ENCODE measurements at places on chromosomes 5 and 9.

DNA sequence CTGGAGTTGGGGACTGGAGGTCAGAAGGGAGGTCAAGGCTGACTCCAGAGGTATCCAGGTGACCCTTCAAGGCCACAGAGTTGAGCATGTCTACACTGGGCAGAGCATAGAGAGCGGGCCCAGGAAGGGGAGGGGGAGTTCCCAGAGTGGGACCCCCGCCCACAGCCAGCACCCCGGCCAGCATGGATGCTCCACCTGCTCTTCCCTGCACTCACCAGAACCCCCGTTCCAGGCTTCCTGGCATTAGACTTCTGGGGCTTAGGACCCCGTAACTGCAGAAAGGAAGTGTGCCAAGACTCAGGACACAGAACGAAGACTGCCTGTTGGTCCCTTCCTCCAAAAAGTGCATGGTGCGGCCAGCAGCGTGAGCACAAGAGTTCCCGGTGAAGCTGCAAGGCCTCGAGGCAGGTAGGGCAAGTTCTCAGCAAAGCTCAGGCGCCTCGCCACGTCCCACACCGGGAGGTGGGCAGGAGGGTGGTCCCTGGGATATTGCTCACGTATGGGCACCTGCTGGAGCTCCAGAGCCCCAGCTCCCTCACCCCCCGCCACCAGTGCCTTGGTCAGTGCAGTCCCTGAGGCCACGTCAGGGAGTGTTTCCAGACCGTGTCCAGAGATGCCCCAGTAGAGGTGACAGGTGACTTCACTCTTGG is 13.8 kb downstream of the ABO start:
- DNase-seq = no peak

GRCh38 chr9:124458441-124458840 is 8.2 kb downstream of the ADGRD2 start:
- DNase-seq = no peak

- DNase-seq = no peak
Measured at GRCh38 chr5:149622466-149622865, 41.2 kb downstream of the ARHGEF37 start.

DNA sequence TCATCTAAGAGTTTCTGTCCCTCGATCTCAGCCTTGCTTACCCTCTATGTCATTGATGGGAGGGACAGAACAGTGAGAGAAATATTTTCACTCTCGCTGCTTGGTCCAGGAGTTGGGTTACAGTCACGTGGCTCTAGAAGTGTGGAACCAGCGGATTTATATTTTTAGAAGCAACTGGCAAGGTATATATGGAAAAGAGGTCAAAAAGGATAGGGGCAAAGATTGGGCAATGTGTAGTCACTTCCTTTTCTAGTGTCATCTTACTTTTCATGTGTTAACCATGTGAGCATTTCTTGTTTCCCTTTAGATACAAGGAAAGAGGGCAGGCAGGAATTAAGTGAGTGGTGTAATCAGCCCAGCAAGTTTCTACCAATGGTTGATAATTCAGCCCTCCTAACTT is 111.5 kb upstream of the ZNF366 start:
- no peak for DNase-seq

GRCh38 chr5:177524539-177524900 is 7.8 kb upstream of the DDX41 start:
- no peak for DNase-seq

DNA sequence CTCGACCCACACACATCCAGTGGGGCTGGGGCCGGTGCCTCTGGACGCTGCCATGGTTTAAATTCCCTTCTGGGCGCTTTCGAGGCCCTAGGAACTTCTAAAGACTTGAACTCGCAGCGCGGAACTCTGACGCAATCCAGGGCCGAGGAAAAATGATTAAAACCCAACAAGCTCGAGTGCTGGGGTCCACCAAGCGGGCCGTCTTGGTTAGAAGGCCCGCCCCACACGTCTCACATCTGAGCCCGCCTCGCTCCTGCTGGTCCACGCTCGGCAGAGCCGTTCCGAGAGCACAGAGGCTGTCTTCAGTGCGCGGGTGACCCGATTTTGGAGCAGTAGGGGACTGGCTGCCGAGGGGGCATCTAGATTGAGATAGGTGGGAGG is 1.5 kb downstream of the CRHBP start:
- DNase-seq = no peak

DNA sequence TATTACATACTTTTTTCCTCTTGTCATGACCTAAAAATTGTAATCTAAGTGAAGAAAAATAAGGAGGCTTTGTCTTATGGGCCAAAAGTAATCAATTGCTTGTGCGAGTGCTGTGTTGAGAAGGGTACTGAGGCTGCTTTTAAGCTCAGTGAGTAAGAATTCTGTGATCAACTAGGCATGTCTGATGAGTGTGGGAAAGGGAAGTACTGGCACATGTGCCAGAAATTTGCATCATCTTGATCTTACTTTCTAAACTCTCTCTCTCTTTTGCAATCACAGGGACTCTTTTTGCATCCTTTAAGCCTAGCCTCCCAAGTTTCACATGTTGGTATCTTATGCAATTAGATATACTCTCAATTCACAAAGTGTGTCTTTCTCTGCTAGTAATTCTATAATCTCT is 329.9 kb downstream of the KIF4B start:
- no peak for DNase-seq

DNA sequence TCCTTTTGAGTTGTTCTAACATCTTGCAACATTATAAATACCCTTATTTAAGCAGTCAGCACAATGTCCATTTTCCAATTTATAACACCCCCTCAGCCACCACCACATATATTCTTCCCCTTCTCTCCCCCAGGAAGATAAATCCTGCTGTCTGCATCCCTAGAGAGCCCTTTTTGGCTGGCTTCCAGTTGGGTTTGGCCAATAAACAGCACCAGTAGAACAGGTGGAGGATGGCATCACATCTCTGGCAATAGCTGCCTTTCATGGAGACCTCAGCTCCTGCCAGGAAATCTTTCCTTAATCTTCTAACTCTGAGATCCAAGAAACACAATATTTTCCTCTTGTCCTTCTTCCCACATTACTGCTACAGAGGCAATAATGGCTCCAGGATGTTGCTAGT is 53.7 kb downstream of the TRIM36 start:
- no peak for DNase-seq

DNA sequence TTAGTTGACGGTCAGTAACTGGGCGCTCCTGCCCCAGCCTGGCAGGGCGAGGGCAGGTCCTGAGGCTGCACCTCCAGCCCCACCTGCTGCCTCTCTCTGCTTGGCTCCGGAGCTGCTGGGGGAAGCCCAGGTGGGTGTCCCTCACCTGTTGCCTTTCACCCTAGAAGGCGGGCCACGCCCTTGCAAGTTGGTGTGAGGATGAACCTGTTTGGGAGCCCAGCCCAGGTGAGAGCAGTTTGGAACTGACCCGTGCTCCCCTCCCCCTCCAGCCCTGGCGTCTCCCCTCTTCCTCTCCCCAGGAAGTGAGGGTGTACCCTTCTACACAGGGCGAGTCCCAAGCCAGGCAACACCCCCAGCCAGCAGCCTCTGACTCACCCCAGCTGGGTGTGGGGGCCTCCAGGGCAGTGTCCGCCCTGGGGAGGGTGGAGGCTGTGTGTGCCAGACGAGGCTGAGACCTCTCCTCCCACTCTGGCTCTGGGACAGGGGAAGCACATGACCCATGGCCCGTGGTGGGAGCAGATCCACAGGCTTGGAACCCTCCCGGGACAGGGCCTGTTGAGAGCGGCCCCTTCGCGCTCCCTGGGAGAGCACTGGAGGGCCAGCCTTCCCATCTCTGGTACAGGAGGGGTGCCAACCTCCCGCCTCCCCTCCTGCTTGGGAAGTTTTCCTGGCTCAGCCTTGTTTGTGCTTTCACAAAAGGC is 10.4 kb downstream of the LRRC8A start:
- DNase-seq = no peak

DNA sequence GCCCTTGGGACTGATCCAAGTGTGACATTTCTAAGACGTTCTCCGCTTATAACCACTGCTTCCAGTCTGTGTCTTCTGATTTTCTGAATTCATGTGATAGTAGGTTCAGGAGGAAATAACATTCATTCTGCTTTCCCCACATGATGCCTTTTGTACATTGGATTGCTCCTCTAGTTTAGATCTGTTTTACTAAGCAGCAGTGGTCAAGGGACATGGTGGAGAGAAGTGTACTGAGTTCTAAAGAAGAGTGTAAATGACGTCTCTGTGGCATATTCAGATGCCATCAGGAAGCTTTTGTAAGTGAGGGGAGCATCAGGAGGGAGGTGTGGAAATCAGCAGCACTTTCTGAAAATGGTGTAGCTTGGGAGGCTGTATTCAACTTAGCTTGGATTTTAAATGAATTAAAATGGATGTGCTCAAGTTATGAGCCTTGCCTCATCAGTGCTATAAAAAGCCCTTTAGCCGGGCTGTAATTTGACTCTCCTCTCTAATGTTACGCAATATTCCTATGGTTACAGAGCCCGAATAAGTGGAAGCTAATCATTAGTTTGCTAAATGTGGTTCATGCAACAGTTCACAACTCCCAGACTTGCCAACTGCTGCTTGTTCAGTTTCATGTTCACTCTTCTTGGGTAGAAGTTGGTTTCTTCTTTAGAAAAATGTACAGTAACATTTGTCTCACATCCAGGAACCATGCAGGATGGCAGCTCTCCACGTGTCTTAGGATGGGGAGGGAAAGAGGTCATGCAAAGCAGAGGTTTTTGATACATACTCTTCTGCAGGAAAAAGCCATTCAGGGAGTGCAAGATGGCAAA is 281.3 kb downstream of the ARHGAP26 start:
- DNase-seq = peak; percentile 34

GRCh38 chr9:129023036-129023907 is 4.9 kb downstream of the SH3GLB2 start:
- peak; percentile 66 for DNase-seq

DNA sequence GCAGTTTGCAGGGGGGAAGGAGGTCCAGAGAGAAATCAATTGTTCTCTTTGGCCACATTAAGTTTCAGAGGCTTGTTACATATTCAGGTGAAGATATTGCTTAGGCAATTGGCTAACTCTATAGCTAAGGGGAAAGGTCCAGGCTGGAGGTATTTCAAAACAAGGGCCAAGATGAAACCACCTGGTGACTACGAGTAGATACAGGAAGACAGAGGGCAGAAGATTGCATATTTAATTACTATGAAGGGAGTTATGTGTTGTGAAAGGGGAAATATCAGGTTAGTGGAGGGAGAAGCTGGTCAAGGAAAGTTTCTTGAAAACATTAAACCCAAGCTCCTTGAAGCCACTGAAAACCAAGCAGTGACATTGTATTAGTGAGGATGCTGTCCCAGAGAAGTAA is 1.9 kb upstream of the RAD23B start:
- DNase-seq = no peak

GRCh38 chr9:116695438-116695837 is 8.3 kb downstream of the TRIM32 start:
- DNase-seq = no peak

DNA sequence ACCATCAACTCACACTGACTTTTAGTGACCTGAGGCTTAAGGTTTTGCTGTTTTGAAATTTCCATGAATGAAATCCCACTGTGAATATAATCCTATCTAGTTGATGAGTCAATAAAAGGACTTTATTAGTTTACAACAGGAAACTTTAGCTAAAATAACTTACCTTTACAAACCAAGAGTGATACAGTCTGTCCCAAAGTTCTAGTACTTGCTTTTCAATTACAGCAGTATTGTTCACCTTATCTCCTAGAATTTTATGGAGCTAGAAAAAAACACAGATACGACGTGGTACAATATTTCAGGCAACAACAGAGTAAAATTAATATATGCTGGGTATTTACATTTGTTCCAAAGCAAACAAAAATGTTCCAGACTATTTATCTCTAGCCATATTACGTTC is 46.9 kb upstream of the CTNNAL1 start:
- no peak for DNase-seq

DNA sequence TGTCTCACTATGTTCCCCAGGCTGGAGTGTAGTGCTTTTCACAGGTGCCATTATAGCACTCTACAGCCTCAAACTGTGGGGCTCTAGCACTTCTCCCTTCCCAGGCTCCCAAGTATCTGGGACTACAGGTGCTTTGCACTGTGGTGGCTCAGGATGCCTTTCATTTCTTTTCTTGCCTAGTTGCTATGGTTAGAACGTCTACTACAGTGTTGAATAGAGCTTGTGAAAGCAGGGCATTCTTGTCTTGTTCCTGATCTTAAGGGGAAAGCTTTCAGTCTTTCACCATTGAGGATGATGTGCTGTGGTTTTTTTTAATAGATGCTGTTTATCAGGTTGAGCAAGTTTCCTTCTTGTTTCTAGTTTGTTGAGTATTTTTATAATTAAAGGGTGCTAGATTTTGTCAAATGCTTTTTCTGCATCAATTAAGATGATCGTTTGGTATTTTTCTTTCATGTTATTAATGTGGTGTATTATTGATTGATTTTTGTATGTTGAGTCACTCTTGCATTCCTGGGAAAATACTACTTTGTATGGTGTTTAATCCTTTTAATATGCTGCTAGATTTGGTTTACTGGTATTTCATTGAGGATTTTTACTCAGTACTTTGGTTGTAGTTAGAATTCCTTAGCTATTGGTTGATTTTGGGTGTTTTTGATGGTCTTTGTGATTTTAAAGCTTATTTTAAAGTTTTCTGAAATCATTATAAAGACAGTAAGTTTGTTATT is 35.6 kb downstream of the GPBP1 start:
- no peak for DNase-seq

DNA sequence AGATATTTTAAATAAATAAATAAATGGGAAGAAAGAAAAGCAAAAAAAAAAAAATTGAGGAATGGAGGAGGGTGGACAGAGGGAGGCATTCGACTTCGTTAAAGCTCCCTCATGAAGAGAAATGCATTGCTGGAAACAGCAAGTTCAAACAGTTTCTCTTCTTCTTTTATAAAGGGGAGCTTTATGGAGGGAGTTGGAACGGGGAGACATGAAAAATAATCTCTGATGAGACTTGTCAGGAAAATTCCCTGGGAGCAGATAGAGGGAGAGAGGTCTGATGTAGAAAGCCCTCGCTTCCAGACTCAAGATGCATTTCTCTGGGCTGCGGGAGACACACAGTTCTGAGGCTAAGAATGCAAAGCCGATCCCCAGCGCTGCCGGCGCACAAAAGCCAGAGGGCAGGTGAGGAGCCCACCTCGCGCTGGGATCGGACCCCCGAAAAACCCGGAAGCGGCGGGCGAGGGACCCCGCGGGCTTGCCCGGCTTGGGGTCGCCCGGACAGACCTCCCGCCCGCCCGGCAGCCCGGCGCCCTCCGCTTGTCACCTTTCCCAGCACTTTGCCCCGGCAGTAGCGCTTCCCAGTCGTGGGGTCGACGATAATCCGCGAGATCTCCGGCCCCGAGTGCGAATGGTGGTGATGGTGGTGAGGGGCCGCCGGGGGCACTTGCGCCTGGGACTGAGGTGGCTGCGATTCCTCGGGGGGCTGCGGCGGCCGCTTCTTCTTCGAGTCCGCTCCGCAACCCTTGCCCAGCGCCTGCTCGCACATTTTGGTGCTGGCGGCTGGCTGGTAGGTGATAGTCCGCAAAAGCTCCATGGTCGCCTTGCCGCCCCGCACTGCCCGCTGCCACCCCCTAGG is 512 bp downstream of the PLK2 start:
- peak; percentile 12 for DNase-seq
